ENCODE measurements at places on chromosomes 6 and 20.

DNA sequence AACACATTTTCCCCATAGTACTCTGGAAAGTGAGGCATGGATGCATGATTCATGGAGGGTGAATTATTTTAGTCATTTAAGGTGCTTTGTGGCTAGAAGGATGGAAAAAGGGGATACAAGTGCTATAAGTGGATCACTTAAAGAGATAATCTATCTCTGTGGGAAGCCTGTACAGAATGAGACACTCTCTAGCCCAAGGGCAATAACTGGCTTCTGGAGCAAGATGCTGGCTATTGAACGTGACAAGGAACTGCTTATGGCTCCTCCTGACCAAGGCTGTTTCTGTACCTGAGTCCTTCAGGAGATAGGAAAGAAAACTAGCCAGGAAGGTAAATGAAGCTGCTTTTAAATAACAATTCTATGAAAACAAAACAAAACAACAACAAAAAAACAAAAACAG is 590.7 kb downstream of the EYS start:
- no peak for DNase-seq

GRCh38 chr6:127923135-127923534 is 22.3 kb upstream of the THEMIS start:
- DNase-seq, result no peak

DNA sequence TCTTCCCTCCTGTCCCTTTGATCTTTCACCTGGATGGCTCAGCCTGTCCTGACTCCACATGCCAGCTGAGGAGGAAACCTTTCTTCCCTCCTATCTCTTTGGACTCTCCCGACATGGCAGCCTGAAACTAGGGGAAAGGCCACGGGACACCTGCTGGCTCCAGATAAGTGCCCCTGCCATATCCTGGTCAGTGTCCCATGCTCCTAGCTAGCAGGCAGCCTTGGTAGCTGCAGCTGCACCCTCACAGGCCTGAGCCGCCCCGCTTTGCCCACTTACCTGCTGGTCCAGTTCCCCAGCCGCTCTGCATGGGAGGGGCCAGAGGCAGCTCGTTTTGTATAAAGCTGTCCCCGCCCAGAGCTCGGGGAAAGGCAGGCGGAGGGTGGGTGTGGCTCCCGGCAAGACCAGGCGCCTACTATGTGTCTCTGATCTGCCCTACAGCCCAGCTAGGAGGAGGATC is 7.4 kb upstream of the SLC52A3 start:
- DNase-seq, result no peak

- DNase-seq, result no peak
Observed at GRCh38 chr6:111549746-111550145, 55.9 kb downstream of the TRAF3IP2 start.

DNA sequence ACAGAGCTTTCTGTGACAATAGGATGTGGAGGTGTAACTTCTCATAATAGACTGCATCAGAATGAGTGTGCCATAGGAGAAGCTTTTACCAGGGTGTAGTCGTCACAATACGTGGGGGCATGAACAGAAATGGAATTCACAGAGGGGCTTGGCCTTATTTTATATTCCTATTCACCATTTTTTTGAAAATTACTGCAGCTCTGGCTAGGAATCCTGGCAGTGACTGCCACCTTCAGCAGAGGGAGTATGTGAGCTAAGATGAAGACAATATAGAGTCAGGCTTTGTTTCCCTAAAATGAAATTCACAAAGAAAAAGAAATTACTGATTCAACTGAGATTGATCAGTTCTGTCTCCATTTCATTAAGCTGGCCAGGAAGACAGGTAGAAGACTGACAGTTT is 13.9 kb downstream of the TOMM6 start:
- DNase-seq, result no peak

DNA sequence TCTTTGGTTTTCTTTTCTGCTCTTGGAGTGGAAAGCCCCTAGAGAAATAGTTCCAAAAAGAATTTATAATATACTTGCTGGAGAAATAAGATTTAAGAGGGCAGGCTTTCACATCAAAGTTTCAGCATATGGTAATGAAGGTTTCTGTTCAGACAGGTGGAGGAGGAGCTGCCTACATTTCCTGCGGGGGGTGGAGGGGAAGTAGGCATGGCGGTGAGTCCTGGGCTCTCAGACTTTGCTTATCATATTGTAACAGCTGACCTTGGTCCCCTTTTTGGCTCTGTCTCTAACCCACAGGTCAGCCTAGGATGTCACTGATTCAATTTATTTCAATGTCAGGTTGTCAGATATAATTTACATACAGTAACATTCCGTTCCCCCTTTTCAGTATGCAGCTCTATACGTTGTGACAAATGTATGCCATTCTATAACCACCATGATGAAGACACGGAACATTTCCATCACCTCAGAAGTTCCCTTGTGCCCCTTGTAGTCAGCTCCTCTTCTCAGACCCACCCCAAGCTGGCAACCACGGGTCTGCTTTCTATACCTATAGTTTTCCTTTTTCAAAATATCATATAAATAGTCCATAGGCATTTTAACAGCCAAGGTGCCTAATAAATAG is 77.6 kb upstream of the GGTLC1 start:
- DNase-seq, result no peak

DNA sequence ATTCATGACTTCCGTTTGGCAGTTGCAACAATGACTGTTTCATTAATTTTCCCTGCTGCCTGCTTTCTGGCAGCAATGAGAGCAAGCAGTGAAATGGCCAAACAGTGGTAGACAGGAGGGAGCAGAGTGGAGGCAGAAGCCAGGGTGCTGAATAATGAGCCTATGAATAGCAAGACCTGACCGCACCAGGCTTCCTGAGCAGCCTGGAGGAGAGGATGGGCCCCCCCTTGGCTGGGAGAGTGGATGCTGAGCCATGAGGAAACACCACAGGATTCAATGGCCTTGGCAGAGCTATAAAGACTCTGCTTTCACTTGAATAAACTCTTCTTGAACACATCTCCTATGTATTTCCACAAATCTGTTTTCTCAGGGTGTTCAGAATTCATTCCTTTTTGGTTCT is 68.1 kb upstream of the SNRPB2 start:
- DNase-seq, result no peak

- peak; percentile 98 for DNase-seq
Observed at GRCh38 chr6:161631676-161632194, 357.9 kb upstream of the AGPAT4 start.

DNA sequence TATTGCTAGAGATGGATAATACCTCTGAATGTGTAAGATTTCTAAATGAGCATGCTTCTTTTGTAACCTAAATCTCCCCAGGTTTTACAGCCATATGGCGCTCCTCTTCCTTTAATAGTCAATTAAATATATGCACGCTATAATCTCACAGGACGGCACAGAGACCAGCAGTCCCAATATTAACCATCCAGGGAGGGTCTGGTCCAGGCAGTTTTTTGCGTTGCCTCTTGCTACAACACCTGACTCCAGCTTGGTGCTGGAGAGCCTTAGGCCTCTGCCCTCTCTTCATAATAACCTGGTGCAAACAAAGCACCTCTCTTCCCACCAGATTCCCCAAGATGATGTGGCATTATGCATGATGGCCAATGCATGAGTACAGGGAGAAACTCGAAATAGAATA is 183.4 kb downstream of the LY86 start:
- DNase-seq, result no peak

DNA sequence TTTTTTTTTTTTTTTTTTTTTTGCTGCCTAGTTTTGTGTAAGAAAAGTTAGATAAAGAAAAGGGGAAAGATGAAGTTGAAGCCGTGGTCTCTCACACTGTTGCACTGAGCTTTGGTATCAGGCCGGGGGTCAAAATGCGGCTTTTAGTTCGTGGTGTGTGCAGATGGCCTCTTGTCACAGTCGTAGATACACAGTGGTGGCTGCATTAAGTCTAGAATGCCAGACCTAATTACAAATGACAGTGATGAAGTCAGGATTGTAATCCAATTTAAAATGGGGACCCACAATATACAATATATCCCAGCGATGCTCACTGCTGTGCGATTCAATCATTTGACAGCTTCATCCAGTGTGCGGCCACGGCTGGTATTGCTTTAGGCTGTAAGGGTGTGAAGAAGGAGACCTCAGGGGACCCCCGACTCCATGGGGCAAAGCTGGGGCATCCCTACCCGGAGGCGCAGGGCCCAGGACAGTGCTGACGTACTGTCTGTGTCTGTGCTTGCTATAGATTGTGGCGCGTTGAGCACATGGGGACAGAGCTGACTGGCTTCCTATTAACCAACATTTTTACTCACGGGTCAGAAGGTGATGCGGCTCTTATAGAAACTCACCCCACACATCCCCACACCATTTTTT is 210.0 kb upstream of the SOX4 start:
- no peak for DNase-seq

DNA sequence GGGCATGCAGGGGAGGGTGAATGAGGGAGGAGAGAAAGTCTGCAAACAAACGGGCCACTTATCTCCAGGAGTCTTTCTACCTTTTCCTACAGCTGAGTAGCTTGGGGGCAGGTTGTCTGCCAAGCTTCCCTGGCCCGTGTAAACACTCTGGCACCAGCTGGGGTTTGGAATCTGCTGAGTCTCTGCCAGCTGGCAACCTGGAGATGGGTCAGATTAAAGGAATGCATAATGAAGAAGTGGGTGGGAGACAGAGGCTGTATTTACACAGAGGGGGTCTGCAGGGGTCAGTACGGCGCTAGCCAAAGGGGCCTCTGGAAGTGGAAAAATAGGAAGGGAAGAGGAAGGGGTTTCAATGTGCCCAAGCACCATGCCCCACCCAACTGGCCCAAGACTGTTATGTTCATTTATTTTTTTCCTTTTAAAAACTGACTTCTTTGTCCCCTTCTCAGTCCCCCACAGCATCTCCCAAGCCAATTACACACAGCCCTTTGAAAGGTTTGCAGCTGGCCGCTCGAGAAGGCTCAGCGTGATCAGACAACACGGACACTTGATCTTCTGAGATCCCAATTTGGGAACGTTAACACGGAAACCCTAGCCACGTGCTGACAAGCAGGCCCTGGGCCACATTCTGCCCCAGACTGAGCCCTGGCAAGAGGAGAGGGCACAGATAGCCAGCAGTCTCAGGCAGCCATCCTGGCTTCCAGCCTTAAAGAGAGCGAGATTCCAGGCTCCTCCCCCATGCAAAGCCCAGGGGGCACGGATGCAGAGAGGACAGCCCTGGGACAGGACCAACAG is 25.2 kb downstream of the TRAM2 start:
- peak; percentile 88 for DNase-seq

DNA sequence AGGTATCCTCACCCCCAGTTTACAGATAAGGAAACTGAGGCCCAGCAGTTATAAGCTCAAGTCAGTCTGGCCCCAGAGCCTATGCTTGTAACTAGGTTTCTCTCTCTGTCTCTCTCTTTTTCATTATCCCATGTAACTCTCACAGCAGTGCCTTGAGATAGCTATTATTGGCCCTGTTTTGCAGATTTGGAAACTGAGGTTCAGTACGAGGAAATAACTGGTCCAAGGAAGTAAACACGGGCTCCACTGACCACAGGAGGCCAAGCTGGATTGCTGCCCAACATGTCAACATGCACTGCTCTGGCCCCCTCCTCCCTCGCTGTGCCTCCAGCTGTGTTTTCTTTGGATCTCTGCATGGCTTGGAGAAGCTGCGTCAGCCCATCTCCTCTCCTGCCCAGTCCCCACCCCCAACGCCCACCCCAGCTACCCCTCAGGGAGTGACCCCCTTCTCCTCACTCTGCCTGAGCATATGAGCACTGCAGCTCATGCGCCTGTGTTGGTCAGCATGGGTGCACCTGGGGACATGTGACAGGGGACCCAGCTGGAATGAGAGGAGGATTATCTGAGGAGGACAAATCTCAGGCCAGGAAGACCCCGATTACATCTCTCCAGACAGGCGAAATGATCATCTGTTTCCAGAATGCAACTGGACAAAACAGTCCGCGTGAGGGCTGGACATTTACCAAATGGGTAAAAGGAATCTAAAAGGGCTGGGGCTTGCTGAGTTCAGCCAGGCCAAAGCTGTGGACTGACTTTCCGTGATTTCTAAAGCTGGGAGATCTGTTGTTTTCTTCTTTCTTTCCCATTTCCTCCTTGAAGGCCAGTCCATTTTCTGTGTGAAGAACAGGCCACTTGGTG is 7.8 kb upstream of the PLTP start:
- peak; percentile 54 for DNase-seq

All from fibroblast of skin of abdomen (primary cell).